ENCODE measurements at places on chromosomes 1 and 21. TPM values are rescaled to one million over a fixed set of nuclear protein-coding genes. Genes with fewer than 3 reads are reported as not detected.
A peak's percentile ranks its signal among the peaks of the same experiment; 100 is the strongest.

DNA sequence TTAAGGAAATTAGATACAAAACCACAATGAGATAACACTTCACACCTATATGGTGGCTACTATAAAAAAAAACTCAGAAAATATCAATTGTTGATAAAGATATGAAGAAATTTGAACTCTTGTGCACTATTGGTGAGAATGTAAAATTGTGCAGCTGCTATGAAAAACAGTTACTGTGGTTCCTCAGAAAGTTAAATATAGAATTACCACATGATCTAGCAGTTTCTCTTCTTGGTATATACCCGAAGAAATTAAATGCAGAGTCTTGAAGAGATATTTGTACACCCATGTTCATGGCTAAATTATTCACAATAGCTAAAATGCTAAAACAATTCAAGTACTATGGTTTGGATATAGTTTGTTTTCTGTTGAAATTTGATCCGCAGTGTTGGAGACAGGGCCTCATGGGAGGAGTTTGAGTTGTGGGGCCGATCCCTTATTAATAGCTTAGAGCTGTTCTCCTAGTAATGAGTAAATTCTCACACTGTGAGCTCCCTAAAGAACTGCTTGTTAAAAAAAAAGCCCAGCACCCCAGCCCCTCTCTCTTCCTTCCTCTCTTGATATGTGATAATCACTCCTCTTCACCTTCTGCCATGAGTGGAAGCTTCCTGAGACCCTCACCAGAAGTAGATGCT is 1412.1 kb downstream of the PLA2G4A start:
- DNase-seq, result no peak

The LRRC71 gene
- 0.11 TPM for total RNA-seq

The TSACC gene
- 0.51 TPM for total RNA-seq

DNA sequence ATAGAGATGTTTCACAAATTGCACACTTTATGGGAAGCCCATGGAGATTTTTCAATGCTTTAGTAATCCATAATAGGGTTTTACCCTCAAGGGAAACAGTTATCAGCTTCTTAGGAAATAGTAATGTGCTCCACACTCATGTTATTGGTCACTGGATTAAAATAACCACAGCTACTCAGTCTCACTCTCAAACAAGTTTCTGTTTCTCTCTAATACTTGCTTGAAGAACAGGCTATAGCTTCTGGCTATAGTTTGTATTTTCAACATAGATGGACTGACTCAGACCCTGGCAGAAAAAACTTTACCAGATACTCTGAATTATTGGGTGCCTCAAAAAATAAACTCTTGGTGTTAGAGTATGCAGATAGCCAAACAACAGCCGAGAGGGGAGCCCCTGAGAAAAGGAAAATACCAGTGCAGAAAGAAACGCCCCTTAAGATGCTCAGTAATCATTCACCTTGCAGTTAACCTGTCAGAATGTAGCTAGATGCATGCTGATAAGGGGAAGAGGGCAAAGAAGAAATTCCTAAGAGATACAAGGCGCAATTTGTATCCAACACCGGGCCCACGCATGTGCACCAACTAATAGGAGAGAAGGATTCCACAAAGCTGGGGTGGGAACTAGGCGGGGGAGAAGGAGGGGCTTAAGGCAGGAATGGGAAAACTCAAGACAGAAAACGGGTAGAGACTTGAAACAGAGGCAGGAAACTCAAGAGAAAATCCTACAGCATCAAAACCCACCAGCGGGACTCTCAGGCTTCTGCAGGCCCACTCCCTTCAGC is 30.4 kb upstream of the PDE4B start:
- DNase-seq, result peak; percentile 65

The TCP10L gene
- total RNA-seq, result 2.1 TPM

- no peak for DNase-seq
Measured at GRCh38 chr21:37063433-37063832, 9.4 kb downstream of the PIGP start.

DNA sequence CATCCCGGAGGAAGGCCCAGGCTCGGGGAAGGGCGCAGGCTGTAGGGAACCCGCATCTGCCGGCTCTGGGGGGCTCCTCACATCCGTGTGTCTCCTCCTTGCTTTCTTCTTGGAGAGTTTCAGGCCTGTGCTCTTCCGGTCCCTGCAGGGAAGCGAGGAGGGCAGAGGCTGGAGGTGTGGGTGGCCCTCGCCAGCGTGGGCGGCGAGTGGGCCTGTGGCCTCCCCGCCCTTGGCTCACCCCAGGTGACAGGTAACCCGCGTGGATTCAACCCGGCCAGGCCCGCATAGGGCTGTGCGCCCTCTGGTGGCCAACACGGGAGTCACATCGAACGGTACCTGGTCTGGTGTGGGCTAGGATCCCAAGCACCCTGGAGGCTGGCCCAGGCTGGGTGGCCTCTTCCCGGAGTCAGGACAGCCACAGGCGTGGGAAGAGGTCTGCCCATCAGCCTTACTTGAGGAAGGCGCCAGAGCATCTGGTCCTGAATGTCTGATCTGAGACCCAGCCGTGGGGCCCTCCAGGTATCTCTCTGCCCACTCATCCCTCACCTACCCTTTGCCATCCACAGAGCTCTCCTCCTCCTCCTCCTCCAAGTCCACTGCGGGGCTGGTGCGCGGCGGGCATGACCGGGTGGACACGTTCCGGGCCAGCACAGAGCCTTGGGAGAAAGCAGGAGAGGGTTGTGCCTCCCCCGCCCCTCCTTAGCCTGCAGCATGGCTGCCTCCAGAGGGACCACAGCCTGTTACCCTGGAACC is 9.6 kb upstream of the TNFRSF25 start:
- DNase-seq, result peak; percentile 87

The ACADM gene
- 29.0 TPM for total RNA-seq

DNA sequence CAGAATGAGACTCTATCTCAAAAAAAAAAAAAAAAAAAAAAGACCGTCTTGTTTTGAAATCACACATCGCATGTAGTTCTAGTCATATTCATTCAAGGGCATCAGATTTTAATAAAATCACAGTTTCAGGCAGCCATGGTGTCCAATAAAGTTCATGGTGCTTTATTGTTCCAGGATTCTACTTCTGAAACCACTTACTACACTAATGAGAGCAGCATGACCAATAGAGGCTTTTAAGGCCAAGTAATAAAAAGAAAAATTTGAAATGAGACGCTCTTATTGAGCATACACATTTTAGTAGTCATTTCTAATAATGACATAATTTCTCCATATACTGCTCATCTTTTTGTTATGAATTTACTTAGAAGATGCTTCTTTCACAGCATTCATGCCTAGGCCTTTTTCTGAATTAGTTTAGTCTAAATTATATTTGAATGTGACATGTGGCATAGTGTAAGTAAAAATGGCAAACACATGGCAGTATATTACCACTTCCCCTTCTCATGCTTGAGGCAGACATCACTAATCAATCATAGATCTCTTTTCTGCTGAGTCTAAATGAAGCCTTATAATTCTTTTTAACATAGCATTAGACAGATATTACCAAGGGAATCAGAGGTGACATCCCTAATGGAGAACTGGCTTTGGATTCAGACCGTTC is 18.5 kb downstream of the NTMT2 start:
- DNase-seq, result no peak

GRCh38 chr1:68145418-68146126 is 86.8 kb downstream of the WLS start:
- DNase-seq, result peak; percentile 77

DNA sequence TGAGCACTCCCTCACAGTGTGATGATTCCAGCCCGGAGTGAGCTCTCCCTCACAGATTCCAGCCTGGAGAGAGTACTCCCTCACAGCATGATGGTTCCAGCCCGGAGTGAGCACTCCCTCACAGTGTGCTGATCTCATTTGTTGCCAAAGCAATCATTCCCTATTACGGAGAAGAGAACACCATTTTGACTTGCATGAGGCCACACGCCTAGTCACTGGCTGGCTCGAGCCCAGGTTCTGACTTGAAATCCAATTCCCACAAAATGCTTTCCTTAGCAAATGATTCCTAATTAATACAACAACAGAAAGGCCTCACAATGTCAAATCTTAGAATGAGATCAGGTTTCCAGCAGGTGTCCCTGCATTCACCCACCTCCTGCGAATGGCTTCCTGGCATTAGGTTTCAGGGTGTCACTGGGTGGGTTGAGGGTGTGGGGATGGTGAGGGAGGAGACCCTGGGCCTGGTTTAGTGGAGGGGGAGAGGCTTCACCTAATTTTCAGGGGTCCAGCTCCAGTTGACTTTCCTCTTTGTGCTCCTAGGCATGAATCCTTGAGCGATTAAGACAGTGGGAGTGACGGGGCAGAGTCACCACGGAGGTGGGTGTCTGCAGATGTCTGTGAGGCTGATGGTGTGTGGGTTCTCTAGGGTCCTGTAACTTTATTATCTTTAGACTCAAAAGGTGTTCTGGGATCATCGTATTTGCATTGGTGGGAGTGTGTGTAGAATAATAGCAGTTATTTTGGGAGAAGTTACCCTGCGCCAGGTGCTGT is 158.5 kb downstream of the KCNJ6 start:
- no peak for DNase-seq

GRCh38 chr1:60146884-60147283 is 73.3 kb upstream of the C1orf87 start:
- DNase-seq, result no peak

DNA sequence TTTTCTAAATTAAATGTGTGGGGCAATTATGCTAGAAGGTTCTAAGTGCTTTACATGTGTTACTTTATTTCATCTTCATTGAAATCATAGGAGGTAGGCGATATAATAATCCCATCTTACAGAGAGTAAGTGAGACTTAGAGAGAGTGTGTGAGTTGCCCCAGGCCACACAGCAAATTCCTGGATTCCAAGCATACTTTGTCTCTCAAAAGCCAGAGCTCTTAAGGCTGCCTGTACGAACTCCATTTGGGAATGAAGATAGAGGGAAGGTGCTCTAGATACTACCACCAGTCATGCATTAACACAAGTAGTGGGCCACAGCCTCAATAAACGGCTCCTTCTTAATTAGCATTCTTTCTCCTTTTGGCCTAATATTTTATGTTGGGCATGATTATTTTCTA is 170.1 kb downstream of the SIPA1L2 start:
- no peak for DNase-seq

DNA sequence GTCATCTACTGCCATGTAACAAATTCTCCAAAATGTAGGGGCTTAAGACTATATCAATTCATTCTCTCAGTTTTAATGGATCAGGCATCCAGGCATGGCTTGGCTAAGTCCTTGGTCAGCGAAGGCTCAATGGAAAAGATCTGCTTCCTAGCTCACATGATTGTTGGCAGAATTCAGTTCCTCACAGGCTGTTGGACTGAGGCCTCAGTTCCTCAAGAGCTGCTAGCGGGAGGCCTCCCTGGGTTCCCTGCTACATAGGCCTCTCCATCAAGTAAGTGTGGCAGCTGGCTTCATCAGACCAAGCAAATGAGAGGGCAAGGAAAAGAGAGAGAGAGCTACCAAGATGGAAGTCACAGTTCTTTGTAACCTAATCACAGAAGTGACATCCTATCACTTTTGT is 19.6 kb upstream of the EYA3 start:
- no peak for DNase-seq

The NTNG1 gene
- 6.8 TPM for total RNA-seq

GRCh38 chr1:22133247-22133930 is 9.5 kb downstream of the WNT4 start:
- no peak for DNase-seq

The BSDC1 gene
- total RNA-seq, result 68.5 TPM

GRCh38 chr1:5286244-5286643 is 631.8 kb downstream of the AJAP1 start:
- DNase-seq, result no peak

Data from PC-3 (cell line).